Pancreas (tissue), 10 donors: ENCODE measurements at places on chromosomes 16 and 17. TPM values are rescaled to one million over a fixed set of nuclear protein-coding genes. Genes with fewer than 3 reads are reported as not detected.

The NEUROD2 gene
- total RNA-seq = not detected

The NOS2 gene
- total RNA-seq = 0.06 TPM

The MC1R gene
- total RNA-seq = 1.6 TPM

The IRX3 gene
- total RNA-seq = 1.7 TPM

The STX1B gene
- total RNA-seq = 0.34 TPM

The ZNF688 gene
- total RNA-seq = 11.1 TPM

The KRT40 gene
- 0.09 TPM for total RNA-seq

The PLLP gene
- 19.0 TPM for total RNA-seq

The SCGB1C2 gene
- 0.38 TPM for total RNA-seq

The FGF11 gene
- total RNA-seq = 0.16 TPM

The PNPO gene
- 20.3 TPM for total RNA-seq

The SLFN12L gene
- total RNA-seq = 0.08 TPM

The AIPL1 gene
- total RNA-seq = not detected

The MYH2 gene
- not detected for total RNA-seq

DNA sequence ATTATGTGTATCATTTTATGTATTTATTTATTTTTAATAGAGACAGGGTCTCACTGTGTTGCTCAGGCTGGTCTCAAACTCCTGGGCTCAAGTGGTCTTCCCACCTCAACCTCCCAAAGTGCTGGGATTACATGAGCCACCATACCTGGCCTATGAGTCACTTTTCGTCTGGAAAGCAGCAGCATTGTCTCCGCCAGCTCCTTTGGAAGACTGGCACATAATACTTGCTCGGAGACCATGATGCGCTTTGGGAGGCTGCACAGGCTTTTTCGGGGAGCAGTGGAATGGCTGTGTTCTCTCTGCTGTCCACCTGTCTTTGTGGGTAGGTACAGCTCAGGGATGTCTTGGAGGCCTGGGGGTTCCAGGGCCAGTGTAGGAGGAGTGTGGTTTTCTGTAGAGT, 102.2 kb downstream of the AATF start:
- H3K4me1 ChIP-seq = no peaks in the 10 kb centered on the region
- H3K4me3 ChIP-seq = no peak overlapping the region
- no peaks in the 10 kb centered on the region for H3K36me3 ChIP-seq

GRCh38 chr17:77281122-77281903, 140.5 kb downstream of the SEC14L1 start:
- H3K36me3 ChIP-seq = no peaks in the 10 kb centered on the region
- peak overlapping the region; percentile 54 for H3K4me3 ChIP-seq
- peak; percentile 82 for DNase-seq
- H3K27me3 ChIP-seq = no peaks in the 10 kb centered on the region
- peaks cover 7% of the 10 kb centered on the region for H3K4me1 ChIP-seq

- no peak for DNase-seq
- peaks cover 5% of the 10 kb centered on the region for H3K4me1 ChIP-seq
- no peaks in the 10 kb centered on the region for H3K36me3 ChIP-seq
Observed at GRCh38 chr16:77373726-77374125, 61.1 kb downstream of the ADAMTS18 start.

- H3K27me3 ChIP-seq = no peaks in the 10 kb centered on the region
- H3K36me3 ChIP-seq = no peaks in the 10 kb centered on the region
- H3K4me3 ChIP-seq = no peak overlapping the region
- no peak overlapping the region for H3K27ac ChIP-seq
- no peak for DNase-seq
Observed at GRCh38 chr17:49387498-49388289, 25.6 kb upstream of the ZNF652 start.

- H3K27ac ChIP-seq = no peak overlapping the region
- H3K36me3 ChIP-seq = no peaks in the 10 kb centered on the region
- no peak overlapping the region for H3K4me3 ChIP-seq
Observed at GRCh38 chr17:79273660-79274059, 199.0 kb downstream of the ENGASE start.

GRCh38 chr16:2005646-2006045, 4.0 kb downstream of the ZNF598 start:
- peaks cover 28% of the 10 kb centered on the region for H3K36me3 ChIP-seq
- peaks cover 33% of the 10 kb centered on the region for H3K4me1 ChIP-seq
- H3K27me3 ChIP-seq = no peaks in the 10 kb centered on the region
- no peak overlapping the region for H3K27ac ChIP-seq
- no peak overlapping the region for H3K4me3 ChIP-seq
- DNase-seq = peak; percentile 74

- H3K36me3 ChIP-seq = peaks cover 3% of the 10 kb centered on the region
- H3K4me1 ChIP-seq = no peaks in the 10 kb centered on the region
- H3K4me3 ChIP-seq = no peak overlapping the region
- DNase-seq = no peak
- no peak overlapping the region for H3K27ac ChIP-seq
- H3K27me3 ChIP-seq = no peaks in the 10 kb centered on the region
Observed at GRCh38 chr17:42296012-42296411, 7.7 kb downstream of the STAT5A start.

DNA sequence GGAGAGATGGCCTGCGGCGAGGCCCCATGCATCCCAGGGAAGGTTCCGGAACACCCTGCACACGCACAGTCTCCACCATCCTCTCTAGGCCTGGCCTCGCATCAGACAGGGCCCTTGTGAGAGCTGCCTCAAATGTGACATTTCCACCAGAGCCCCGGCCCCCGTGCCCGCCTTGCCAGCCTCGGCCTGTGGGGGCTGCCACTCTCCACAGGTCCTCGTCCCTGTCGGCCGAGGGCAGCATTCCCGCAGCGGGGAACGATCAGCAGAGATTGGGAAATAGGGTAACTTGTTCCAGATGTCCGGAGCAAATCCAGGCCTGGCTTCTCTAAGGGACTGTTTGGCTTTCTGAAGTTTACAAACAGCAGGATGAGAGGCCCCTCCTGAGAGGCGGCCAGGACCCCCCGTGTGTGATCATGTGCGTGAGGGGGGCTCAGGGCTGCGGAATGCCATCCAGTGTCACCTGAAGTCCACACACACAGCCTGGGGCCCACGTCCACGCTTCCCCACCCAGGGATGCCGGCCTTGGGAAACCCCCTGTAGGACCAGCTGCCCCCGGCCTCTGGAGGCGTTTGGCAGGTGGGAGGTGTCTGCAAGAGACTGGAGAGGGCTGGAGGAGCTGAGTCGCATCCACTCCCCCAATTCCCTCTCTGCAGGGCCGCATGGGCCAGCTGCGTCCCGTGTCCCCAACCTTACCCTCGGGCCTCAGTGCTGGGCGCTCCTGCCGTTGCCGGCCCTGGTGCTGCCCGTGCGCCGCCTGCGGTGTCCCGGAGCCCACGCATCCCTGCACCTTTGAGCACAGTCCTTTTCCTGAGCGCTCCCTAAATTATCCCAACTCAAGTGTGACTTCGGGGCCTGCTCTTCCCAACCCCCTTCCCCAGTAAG, 70.4 kb downstream of the ZDHHC7 start:
- H3K27ac ChIP-seq = no peak overlapping the region
- no peaks in the 10 kb centered on the region for H3K27me3 ChIP-seq
- DNase-seq = no peak
- no peaks in the 10 kb centered on the region for H3K36me3 ChIP-seq
- H3K4me3 ChIP-seq = no peak overlapping the region

DNA sequence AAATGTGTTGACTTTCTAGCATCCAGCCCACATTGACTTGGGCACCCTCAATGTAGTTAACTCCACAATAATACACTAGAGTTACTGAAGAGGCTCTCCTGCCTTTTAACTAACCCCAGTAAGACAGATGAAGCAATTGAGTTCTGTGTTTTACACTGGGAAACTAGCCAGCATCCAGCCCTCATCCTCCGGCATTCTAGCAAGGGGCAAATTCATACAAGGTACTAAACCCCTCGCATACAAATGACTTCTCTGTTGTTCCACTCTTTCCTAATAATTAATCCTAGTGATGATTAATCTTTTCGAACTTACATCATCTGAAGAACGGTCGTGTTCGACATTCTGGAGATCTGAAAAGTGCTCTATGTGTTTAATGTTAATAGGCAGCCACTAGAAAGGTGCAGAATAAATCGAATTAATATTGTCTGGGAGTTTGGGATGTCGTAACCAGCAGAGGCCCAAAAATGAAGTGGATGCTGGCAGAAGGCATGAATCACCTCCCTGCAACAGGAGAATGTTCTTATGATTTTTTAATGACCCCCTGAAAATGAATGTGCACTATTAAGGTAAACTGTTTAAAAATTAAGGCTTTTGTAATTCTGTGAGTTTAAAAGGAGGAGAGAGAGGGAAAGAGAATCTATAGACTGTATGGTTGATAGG, 249.4 kb downstream of the SNX29 start:
- no peak overlapping the region for H3K27ac ChIP-seq
- H3K36me3 ChIP-seq = no peaks in the 10 kb centered on the region
- H3K4me3 ChIP-seq = no peak overlapping the region
- no peak for DNase-seq

DNA sequence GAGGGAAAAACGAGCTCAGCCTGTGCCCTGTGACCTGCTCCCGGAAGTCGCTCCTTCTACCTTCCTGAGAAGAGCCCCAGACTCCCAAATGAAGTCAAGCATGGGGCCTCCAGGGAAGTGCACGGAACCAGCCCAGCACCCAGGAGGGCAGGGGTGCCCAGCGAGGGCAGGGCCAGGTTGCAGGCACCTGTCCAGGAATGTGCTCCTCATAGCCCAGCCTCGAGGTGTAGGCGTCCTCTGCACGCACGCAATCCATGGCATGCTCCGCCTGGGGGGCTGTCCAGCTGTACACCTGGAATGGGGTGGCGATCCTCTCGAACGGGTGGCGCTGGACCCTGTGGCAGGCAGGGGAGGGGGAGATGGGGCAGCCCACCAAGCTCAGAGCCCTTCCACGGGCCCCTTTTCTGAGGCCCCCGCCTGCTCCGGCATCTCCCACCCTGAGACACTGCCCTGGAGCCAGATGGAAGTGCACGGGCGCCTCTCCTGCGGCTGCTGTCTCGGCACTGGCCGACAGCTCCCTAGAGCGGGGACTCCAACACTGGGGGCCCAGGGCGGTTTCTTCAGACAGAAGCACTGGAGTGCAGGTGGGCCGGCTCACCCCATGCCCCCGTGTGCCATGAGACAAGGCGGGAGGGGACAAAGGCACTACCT, 10.9 kb downstream of the CLUH start:
- peaks cover 58% of the 10 kb centered on the region for H3K36me3 ChIP-seq
- DNase-seq = no peak
- no peak overlapping the region for H3K27ac ChIP-seq

DNA sequence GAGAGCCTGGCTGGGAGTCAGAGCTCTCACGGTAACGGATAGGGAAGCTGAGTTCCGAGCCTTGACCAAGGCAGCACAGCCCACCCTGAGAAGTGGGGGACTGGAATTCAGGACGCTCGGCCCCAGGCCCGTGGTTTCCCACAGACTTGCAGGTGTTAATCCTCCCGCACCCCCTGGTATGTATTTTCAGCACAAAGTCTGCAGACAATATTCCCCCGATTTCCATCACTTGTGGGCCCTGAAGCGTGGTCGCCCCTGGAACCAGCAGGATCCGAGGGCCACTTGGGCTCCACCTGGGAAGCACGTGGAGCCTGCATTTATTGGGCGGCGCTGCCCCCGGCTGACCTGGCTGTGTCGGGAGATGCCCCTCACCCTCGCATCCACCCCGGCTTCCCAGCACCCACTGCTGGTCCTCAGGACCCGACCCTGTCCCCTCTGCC, 60.2 kb downstream of the WSB1 start:
- H3K36me3 ChIP-seq = no peaks in the 10 kb centered on the region
- peak overlapping the region; percentile 74 for H3K4me3 ChIP-seq
- no peak for DNase-seq
- H3K27me3 ChIP-seq = no peaks in the 10 kb centered on the region
- H3K27ac ChIP-seq = peak overlapping the region; percentile 95
- no peaks in the 10 kb centered on the region for H3K4me1 ChIP-seq

DNA sequence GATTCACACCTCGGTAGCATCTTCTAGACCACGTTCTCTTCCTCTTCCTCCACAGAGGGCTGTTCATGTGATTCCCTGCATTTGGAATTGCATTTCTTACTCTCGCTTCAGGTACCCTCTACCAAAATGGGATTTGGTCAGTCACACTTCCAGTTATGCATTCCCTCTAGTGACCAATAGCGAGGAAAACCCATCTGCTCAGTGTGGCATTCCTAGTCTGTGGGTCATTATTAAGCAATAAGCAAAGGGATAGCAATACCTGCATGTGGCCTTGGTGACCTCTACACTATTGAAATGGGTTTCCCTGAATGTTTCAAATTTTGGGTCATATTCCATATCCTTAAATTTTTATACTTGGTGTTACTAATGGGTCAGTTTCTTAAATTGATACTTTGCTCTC, 401 bp upstream of the KRTAP4-5 start:
- H3K27me3 ChIP-seq = no peaks in the 10 kb centered on the region
- no peaks in the 10 kb centered on the region for H3K4me1 ChIP-seq
- no peaks in the 10 kb centered on the region for H3K36me3 ChIP-seq
- H3K4me3 ChIP-seq = no peak overlapping the region
- no peak overlapping the region for H3K27ac ChIP-seq

DNA sequence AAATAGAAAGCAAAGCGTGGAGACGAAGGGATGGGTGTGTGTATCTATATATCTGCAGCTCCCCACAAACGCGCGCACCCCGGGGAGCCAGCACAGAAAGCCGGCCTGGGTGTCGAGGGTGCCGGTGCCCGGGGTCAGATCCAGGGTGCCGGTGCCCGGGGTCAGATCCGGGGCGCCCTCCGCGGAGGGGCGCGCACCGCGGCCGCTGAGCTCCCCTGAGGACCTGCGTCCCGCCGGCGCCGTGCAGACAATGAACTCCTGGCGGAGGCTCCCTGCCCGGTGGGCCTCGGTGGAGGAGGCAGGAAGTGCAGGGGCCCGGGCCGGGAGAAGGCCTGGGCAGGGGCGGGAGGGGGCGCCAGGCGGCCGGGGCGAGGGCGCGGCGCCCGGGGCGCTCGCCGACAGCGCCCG, 1.1 kb downstream of the ZNF423 start:
- no peaks in the 10 kb centered on the region for H3K4me1 ChIP-seq
- peak overlapping the region; percentile 67 for H3K4me3 ChIP-seq
- no peak for DNase-seq
- no peaks in the 10 kb centered on the region for H3K27me3 ChIP-seq
- H3K36me3 ChIP-seq = no peaks in the 10 kb centered on the region

GRCh38 chr16:85923153-85924021, 24.4 kb downstream of the IRF8 start:
- no peak for DNase-seq
- no peaks in the 10 kb centered on the region for H3K36me3 ChIP-seq
- no peak overlapping the region for H3K4me3 ChIP-seq

GRCh38 chr17:72950242-72950931, 142.1 kb downstream of the SLC39A11 start:
- H3K36me3 ChIP-seq = no peaks in the 10 kb centered on the region
- no peak overlapping the region for H3K4me3 ChIP-seq
- no peaks in the 10 kb centered on the region for H3K27me3 ChIP-seq
- no peak overlapping the region for H3K27ac ChIP-seq

- no peaks in the 10 kb centered on the region for H3K27me3 ChIP-seq
- DNase-seq = no peak
- no peak overlapping the region for H3K27ac ChIP-seq
- H3K4me1 ChIP-seq = no peaks in the 10 kb centered on the region
- H3K4me3 ChIP-seq = no peak overlapping the region
- H3K36me3 ChIP-seq = no peaks in the 10 kb centered on the region
Observed at GRCh38 chr17:60832151-60832585, 154.5 kb downstream of the BCAS3 start.

DNA sequence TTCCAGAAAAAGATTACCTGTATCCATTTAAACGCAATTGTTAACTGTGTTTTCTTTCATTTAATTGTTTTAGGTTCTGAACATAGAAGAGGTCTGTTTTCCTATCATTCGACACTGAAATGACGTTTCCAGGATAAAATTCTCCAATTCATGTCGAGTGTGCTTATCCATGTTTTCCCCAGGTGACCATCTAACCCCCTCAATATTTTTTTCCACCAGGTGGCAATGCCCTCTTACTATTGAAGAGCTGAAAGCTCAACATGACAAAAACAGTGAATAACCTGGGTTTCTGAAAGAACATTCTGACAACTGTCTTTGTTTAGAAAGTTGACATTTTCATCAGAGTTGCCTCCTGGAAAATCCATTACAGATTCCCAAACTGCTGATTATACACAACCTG, 948.7 kb downstream of the KCNJ2 start:
- H3K4me1 ChIP-seq = no peaks in the 10 kb centered on the region
- DNase-seq = peak; percentile 11
